NCI-H1417 (cell line): ENCODE measurements at places on chromosomes 7 and 10.

GRCh38 chr7:73645643-73646174 is 21.4 kb upstream of the MLXIPL start:
- DNase-seq, result no peak

DNA sequence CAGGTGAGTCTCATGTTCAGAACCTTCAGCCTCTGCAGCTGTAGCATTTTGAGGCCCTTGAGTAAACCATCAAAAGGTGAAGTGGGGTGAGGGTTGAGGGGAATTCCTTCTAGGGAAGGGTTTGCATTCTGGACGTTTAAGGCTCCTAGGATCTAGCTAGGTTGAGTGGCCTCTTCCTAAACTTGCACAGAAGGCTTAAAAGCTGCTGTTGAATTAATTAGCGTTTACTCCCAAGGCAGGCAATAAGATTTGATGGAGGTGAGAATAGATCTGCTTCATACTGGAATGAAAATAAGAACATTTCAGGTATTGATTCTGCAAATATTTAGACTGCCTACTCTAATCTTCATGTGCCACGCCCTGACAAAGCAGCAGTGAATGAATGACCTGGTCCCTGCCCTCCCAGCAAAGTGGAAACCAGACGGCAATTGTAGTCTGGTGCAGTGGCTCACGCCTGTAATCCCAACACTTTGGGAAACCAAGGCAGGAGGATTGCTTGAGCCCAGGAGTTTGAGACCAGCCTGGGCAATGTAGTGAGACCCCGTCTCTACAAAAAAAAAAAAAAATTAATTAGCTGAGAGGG is 11.4 kb upstream of the KPNA7 start:
- no peak for DNase-seq

- DNase-seq, result no peak
Observed at GRCh38 chr7:68449816-68450215, 1148.5 kb upstream of the AUTS2 start.

DNA sequence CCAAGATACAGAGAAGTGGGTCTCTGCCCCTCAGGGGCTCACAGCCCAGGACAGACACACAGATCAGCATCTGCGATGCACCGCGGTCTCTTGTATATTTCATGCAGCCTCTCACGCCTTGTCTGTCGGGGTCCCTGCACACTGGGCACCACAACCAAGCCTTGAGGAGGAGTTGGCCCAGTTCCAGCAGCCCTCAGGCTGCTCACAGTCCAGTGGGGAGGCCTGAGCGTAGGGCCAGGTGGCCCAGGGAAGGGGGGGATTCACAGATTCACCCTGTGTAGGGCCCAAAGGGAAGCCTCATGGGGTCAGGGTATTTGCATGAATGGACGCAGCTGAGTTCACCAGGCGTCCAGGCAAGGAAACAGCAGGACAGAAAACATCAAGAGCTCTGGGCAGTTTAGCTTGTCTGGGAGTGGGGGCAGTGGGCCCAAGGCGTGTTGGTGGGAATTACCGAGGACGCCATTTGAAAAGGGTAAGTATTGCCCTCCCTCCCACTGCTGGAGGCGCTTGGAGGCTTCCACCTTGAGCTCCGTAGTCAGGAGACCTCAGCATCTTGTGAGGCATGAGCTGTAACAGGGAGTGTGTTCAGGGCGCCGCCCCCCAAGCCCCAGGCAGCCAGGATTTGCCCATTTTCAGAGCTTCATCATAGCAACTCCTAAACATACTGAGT is 129.1 kb upstream of the CHST15 start:
- peak; percentile 13 for DNase-seq

DNA sequence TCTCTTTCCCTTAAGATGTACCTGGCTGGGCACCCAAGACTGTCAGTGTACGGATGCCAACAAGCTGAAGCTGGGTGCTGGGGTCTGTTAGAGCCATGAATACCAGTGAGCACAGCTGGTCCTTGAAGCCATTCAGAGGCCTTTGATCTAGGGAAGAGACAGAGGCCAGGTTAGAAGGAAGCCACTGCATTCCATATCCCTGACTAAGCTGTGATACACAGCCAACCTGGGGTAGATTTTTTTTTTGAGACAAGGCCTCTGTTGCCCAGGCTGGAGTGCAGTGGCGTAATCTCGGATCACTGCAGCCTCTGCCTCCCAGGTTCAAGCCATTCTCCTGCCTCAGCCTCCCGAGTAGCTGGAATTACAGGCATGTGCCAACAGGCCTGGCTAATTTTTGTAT is 20.8 kb downstream of the ZDHHC16 start:
- DNase-seq, result no peak

DNA sequence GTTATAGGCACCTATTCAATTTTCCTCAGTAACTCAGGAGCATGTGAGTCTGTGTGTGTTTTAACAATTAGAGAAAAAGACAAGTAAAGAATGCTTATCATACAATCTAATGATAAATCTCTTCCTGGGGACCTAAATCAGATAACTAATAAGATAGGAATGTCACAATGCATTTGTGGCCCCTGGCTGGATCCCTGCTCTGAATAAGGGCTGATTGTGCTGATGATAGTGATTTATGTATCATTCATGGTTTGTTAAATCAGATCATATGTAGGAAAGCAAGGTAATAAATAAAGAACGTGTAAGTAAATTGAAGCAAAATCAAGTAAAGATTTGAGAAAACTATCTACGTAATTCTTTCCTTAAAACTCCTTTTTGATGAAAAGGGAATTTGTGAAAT is 145.9 kb downstream of the C7orf25 start:
- no peak for DNase-seq
